CD4-positive, alpha-beta T cell treated with Interleukin-4 for 4 hours (primary cell): ENCODE measurements at places on chromosomes 12 and 14.
A peak's percentile ranks its signal among the peaks of the same experiment; 100 is the strongest.

GRCh38 chr14:31703056-31703455, 141.9 kb downstream of the NUBPL start:
- DNase-seq, result no peak

DNA sequence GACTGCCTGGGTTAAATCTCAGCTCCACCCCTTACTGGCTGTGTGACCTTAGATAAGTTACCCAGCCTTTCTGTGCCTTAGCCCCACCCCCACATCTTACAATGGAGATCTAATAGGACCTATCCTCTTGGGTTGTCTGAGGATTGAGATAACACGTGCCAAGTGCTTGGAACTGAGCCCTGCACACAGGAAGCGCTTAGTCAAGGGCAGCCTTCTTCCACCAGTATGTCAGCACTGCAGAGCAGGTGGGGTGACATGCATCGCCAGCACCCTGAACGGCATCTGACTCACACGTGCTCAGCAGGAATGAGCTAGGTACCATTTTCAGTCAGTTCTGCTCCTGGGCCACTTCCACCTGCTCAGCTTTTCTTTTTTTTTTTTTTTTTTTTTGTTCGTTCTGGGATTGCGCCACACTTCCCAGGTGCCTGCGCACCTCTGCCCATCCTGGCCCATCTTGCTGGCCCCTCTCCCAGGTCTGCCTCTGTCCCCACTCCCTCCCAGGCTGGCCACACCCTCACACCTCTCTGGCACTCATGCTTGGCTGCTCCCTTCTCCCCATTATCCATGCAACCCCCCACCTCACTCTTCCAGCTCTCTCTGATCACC, 19.6 kb downstream of the LGMN start:
- DNase-seq, result no peak

DNA sequence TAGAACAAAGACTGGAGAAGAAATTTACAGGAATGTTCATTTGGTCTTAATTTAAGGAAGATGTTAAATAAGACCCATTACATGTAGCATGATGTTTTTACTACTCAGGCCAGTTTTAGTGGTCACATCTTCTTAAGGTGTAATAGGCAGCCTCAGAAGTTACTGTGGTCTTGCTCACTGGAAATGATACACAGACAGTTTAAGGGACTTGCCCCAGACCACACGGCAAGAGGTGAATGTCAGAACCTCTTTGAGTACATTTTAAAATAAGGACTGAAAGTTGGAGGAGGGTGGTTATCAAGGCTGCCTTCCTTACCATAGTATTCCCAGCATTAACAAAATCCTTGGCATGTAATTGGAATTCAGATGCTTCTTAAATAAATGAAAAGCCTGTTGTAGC, 37.9 kb downstream of the LRRK2 start:
- DNase-seq, result no peak

GRCh38 chr14:106738075-106738474, 1211.7 kb downstream of the TMEM121 start:
- DNase-seq, result no peak

GRCh38 chr12:52440821-52441319, 6.7 kb upstream of the KRT75 start:
- no peak for DNase-seq

GRCh38 chr14:45199230-45199629, 53.8 kb downstream of the MIS18BP1 start:
- DNase-seq, result no peak

- DNase-seq, result no peak
Measured at GRCh38 chr12:122740351-122740750, 9.7 kb upstream of the HCAR1 start.

DNA sequence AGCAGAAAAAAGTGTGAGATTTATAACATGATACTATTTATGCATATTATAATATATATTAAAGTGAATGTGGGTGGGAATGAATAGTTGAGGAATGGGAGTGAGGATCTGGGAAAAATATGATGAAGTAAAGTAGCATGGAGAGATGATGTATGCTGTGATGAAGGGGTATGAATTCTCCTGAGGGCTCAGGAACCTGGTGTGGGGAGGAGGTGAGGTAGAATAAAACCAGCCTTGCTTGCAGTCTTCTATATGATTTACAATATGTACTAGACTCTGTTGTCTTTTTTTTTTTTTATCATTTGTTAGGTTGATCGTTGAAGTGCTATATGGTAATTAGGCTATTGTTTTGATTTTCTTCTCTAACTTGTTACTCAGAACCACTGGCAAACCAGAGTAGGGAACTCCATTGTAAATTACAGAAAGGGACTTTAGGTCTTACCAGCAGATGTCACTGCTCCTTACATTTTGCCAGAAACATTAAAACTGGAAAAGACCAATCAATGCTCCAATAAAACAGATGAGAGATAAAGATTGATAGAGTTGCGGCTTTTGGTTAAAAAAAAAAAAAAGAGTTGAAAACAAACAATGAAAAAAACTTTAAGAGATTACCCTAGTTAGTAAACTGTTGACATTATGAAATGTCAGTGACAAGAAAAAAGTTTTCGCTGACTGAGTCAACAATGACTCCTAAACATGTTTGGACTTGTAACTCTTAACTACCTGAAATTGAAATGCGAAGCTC, 39.9 kb downstream of the ATL1 start:
- DNase-seq, result peak; percentile 13

- DNase-seq, result no peak
Measured at GRCh38 chr12:82817368-82817767, 130.7 kb downstream of the TMTC2 start.

DNA sequence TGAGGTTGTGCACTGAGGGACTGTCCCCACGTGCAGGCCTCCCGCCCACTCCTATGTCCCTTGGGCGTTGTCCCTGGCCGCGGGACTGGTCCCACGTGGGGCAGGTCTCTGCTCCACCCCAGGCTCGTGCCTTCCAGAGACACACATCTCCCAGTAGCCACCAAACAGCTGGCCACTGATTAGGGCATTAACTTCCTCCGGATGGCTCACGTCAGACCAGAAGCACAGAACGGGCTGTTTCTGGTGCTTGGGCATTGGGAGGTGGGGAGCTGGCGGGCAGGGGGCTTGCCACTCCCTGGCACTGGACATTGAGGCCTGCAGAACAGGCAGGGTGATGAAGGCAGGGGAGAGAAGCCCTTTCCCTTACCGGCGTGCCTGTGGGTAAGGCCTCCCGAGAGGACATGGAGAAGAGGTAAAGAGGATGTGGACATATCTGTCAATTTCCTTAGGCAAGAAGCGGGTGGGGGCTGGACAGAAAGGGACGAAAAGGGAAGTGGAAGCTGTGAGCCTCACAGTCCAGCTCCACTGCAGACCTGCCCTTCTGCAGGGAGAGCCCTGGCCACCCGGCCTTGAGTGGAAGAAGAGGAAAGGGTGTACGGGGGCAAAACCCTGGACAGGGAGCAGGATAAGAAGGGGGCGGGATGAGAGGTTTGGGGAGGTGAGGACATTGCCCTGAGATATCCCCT, 101.2 kb downstream of the NINJ2 start:
- DNase-seq, result no peak

DNA sequence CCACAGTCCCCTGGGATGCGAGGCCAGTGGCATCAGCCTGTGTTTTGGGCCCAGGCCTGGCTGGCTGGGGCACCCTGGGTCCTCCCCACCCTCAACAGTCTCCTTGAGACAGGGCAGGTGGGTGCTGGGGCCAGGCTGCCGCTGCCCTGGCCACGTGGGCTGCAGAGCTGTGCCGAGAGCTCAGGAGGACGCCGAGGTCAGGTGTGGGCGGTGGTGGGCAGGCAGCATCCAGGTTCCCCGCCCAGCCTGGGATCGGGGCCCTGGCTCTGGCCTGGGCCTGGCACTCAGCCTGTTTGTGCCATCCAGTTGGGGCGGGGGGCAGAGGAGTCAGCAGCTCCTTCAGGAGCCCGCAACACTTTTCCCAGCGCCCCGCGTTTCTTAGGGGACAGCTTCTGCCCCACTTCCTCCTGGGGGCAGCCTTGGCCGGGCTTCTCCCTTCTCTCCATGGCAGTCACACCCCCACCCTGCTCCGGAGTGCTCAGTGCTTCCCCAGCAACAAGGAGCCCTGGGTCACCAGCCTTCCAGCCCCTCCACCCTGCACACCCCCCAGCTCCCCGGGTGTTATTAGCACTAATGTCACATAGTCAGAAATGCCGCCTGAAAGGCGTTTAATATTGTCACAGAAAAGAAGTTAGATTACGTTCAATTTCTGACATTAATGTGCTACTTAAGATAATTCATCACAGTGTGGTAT, 30.8 kb downstream of the KIF26A start:
- DNase-seq, result no peak

DNA sequence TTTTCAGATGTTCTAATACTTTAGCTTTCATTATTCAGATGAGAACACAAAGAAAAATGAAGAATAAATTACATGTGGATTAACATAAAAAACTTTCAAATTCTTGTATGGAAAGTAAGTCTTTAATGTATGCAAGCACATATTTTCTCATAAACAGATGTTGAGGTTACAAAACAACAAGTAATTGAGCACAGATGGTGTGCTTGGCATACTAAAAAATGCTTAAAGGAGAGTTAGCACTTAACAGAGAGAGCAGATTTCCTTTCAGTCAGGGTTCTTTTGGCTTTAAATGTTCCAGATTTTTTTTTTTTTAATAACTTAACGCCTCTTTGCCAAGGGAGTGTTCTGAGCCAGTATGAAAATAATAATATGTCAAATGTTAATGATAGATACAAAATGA, 96.0 kb downstream of the RASSF9 start:
- DNase-seq, result no peak

- DNase-seq, result no peak
Measured at GRCh38 chr12:101297661-101298060, 17.8 kb downstream of the UTP20 start.

GRCh38 chr12:62814243-62814642, 120.7 kb downstream of the PPM1H start:
- DNase-seq, result no peak

DNA sequence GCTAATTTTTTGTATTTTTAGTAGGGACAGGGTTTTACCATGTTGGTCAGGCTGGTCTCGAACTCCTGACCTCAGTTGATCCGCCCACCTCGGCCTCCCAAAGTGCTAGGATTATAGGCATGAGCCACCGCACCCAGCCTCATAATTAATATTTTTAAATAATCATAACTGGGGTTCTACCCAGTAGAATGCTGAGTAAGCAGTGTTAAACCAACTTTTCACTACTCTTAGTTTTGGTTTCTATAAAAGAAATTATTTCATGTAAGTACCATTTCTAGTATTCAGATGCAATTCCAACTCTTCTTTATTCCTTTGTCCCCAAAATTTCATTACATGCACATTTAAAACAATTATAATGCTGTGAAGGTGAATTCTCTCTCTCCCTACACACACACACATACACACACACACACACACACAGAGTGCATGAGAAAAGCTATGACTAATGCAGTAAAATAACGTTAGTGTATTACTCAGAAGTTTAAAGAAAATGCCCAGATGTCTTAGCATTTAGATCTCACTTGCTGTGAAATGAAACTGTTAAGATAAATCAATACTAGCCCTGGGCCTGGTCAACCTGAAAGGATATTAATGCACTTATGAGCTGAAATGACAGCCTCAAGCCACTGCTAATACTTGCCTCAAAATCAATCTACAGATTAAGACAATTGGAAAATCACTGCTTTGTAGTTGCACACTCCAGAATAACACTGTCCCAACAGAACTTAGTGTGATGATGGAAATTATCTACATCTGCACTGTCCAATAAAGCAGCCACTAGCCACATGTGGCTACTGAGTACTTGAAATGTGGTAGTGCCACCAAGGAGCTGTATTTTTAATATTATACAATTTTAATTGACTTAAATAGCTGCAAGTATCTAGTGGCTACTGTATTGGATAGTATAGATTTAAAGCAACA, 36.0 kb downstream of the PTPN21 start:
- DNase-seq, result no peak

DNA sequence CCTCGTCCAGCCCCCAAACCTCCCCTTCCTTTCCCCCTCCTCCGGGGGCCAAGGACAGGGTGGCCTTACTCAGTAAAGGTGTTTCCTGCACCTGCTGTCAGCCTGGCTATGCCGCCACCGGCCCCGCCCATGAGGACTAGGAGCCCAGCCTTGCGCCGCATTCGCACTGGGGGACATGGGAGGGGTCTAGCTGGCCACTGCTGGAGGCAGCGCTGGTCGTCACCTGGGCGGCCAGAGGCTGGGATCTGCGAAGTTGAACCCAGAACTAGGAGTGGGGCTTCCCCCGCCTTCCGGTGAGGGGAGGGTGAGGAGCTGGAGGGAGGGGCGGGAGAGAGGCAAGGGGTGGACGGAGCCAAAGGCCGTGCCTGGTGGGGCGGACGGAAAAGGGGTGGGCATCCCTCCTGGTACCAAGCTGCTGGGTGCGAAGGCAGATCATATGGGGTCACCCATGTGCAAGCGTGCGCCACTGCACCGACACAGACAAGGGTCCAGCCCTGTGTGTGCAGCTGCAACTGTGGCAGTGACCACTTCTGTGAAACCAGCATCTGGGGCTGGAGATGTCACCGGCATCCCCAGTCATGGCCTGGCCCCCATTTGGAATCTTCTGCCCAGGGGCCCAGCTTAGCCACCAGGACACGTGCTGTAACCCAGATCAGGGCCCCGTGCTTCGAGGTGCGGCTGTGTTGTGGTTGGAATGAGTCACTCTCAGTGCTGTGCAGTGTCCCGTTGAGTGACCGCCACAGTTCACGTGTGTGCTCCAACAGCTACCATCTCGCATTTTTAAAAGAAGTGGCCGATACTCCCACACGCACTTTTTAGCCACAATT, 8.5 kb downstream of the AMN start:
- no peak for DNase-seq
